Right renal pelvis (tissue), 4 donors: ENCODE measurements at places on chromosomes 5 and 9. TPM values are rescaled to one million over a fixed set of nuclear protein-coding genes. Genes with fewer than 3 reads are reported as not detected.

KIF2A gene
- 46.5 TPM for polyA plus RNA-seq

PIP5K1B gene
- polyA plus RNA-seq, result 7.9 TPM

CAMK2A gene
- 5.2 TPM for polyA plus RNA-seq

MTAP gene
- polyA plus RNA-seq, result 44.6 TPM

IL13 gene
- polyA plus RNA-seq, result not detected

EFNA5 gene
- polyA plus RNA-seq, result 28.5 TPM

C7 gene
- 202 TPM for polyA plus RNA-seq

DMRTA1 gene
- 1.1 TPM for polyA plus RNA-seq

NEUROG1 gene
- not detected for polyA plus RNA-seq

INSL6 gene
- polyA plus RNA-seq, result 0.35 TPM

AGXT2 gene
- 51.2 TPM for polyA plus RNA-seq

- DNase-seq, result no peak
Measured at GRCh38 chr5:38757451-38758245, 88.2 kb upstream of the OSMR start.

- no peak for DNase-seq
Measured at GRCh38 chr9:2634153-2634552, 12.6 kb downstream of the VLDLR start.

- no peak for DNase-seq
Measured at GRCh38 chr5:10634050-10634449, 70.2 kb downstream of the ANKRD33B start.

GRCh38 chr5:158054223-158055110, 195.5 kb upstream of the CLINT1 start:
- DNase-seq, result peak; percentile 35

DNA sequence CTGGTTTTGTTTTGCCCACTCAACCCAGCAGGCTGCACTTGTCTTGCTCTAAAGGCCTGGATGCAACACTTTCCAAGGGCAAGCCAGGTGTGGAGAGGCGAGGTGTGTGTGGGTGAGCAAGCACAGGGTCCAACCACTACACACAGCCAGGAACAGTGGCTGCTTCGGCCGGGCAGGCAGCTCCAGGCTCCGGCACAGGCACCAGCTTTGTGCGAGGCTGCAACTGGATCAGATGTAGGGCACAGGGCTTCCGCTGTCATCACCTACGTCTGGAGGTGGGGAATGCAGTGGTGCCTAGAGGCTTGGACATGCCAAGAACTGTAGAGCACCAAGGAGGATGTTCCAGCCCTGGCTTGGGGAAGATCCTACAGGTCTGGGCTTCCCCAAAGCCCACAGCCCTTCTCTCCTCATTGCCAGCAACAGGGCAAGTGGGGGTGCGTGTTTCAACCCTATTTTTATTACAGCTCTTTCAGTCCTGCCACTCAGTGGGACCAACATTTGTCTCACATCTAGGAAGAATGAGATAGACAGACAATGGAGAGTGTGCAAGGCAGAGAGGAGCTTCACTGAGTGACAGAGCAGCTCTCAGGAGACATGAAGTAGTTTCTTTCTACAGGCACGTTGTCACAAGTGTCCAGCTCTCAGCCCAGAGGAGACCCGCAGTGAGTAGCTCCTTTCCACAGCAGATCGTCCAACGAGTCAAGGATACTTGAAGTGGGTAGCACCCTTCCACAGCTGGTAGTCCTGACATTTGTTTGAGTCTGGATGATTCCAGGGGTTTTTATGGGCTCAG, 622.2 kb downstream of the CDH9 start:
- DNase-seq, result no peak

DNA sequence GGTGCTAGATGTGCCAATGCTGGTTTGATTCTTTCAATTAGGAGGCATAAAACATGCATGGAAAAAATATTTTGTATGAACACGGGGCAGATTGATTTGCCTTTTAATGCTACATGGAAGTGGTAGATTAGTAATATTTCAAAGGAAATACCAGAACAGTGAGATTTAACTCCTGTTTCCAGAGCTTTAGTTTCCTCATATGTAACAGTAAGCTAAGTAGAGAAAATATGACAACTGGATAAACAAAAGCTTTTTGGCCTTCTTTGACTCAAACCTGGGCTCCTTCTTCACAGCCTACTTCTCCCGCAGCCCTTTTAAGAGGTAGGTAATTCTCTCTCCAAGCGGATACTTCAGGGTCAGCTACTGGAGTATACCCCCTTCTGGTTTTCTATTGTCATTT, 254.2 kb upstream of the TRPC7 start:
- DNase-seq, result no peak

GRCh38 chr9:36855448-36856315, 178.4 kb downstream of the PAX5 start:
- no peak for DNase-seq

GRCh38 chr9:128150594-128151308, 1.5 kb downstream of the LCN2 start:
- no peak for DNase-seq

DNA sequence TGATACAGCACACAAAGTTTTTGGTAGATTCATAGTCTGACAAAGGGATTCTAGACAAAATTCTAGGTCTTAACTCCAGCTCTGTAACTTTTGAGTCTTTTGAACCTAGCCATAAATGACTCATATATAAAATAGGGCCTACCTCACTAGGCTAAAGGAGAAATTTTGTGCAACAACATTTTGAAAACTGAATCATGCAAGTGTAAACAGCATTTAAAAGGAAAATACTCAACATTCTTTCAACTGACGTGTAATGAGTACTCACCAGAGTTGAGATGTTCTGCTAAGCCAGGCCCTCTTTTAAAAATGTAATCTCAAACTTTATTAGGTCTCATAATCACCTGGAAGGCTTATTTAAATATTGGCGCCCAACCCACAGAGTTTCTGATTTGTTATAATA, 113.2 kb downstream of the STK32A start:
- DNase-seq, result no peak

- DNase-seq, result no peak
Measured at GRCh38 chr5:115489733-115490132, 54.8 kb downstream of the FEM1C start.

DNA sequence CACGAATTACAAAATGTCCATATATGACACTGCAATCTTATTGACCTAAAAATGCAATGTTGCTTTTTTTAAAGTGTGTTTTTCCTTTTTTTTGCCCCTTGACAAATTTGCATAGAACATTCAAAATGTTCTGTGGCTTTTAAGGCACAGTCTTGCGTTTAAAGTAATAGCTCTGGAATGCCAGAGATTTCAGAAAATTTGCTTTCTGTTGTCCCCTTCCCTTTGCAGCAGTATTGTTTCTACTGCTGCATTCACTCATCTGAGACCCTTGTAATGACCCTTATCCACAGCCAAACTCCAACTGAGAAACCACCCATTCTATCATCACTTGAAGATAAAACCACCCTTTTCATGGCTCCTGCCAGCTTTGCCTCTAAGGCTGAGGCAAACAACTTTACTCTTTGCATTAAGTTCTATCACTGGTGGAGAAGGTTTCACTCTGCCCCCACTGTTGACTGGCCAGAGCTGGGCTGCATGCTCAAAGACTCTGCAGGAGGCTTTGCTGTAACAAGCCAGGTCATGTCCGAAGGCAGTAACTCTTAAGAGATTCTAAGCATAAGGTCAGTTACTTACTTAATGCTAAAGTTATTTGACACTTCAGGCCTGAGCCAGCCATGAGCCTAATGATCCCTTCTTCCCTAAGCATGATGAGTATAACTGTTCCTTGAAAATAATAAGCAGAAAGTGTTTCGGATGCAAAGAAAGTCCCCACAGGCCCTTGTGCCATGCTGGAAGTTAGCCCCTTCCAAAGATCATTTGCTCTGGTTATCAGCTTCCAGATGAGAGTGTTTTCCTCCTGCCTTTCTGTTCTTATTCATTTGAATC, 101.9 kb downstream of the CD180 start:
- no peak for DNase-seq

DNA sequence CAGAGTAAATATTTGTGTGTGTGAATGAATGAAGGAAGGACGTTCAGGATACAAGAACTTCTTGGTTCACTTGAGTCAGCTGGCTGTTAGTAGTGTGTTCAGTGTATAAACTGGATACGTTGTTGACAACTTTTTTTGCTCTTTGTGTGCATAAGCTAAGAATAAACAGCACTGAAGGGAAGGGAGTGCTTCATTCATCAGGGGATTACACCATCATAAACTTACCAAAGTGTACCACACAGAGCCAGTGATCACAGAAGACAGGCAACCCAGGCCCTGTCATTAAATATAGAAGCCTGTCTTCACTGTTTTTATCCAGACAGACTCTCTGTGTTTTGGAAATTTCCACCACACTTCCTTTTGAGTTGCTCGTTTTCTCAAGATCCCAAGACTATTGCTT, 55.5 kb upstream of the MEF2C start:
- DNase-seq, result no peak

- DNase-seq, result no peak
Measured at GRCh38 chr5:23367874-23368273, 139.5 kb upstream of the PRDM9 start.

DNA sequence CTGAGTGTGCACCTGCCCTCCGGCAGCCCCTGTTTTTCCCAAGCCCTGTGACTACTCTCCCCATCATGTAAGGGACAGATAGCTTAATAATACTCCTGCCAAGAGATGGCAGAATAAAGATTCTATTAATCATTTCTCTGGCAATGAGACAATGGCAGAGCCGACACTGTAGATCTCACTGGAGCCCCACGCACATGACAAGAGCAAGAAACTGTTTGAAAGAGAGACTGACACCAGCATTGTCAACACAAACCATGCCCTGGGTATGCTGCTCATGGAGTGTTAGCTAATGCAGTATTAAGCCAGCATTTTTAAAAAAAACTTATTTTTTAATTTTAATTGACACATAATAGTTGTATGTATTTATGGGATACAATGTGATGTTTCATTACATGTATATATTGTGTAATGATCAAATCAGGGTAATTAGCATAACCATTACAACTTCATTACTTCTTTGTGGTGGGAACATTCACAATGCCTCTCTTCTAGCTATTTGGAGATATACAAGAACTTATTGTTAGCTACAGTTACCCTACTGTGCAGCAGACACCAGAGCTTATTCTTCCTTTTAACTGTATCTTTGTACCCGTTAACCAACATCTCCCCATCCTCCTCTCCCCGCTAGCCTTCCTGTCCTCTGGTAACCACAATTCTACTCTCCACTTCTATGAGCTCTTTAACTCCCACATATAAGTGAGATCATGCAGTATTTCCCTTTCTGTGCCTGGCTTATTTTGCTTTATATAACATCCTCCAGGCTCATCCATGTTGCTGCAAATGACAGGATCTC, 31.5 kb upstream of the SEMA4D start:
- no peak for DNase-seq

GRCh38 chr5:30195036-30195435, 998.5 kb upstream of the CDH6 start:
- no peak for DNase-seq

DNA sequence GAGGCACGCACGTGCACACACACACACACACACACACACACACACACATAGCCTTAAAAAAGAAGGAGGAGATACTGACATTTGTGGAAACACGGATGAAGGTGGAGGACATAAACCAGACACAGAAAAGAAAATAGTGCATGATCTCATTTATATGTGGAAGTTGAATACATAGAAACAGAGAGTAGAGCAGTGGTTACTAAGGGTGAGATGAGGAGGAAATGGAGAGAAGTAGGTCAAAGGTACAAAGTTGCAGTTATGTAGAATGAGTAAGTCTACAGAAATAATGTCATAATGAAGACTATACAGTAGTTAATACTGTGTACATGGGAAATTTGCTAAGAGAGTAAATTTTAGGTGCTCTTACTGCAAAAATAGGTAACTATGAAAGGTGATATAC, 412.2 kb upstream of the CDH9 start:
- no peak for DNase-seq

GRCh38 chr5:120446068-120446492, 18.0 kb upstream of the PRR16 start:
- DNase-seq, result no peak

GRCh38 chr5:33526755-33527154, 86.0 kb downstream of the TARS1 start:
- DNase-seq, result no peak

GRCh38 chr5:79025054-79025472, 40.0 kb upstream of the ARSB start:
- peak; percentile 61 for DNase-seq

DNA sequence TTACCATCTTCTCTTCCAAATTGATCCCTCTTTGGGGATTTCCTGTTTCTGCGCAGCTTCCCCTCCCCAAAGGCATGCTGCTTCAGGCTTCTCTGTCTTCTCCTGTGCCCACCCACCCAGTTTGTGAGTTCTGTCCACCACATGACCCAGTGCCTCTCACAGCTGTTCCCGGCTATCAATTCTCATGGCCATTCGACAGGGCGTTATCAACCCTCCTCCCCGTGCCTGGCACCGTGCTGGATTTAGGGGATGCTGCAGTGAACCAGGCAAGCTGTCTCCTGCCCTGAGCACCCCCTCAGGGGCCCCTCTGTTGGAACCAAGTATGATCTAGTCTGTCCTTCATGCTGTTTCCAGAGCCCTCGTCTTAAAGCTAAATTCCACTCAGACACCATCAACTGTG, 38.7 kb downstream of the COL23A1 start:
- DNase-seq, result no peak

- DNase-seq, result no peak
Measured at GRCh38 chr9:112186695-112187094, 11.6 kb upstream of the SUSD1 start.

DNA sequence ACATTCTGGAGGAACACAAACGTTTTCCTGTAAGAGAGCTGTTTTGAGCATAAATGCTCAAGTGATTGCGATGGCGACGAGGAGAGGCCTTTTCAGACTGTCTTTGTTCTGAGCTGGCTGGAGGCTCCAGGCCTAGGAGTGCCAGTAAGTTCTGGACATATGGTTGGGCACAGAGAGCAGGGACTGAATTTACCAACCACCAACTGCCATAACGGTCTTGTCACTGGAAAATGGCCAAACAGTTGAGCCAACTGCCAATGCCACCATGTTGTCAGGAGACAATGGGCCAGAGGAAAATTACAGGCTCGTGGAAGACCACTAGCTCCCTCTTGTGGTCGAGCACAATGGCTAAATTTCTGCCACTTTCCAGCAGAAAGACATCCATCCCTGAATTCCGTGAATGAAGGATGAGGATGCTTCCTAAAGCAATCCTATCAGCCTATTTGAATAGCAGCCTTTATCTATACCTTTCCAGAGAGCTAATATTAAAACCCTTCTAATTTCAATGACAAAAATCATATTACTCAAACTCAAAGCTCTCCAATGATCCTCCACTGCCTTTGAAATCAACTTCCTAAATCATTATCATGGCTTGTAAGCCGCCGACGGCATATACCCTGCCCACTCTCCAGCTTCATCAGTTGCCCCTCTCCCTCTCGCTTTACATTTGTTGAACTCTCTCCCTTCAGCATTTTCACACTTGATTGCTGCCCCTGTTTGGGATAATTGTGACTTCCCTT, 66.9 kb upstream of the GLIS3 start:
- no peak for DNase-seq

GRCh38 chr5:80837679-80838078, 122.5 kb upstream of the RASGRF2 start:
- DNase-seq, result no peak

- no peak for DNase-seq
Measured at GRCh38 chr5:142939006-142939405, 168.8 kb downstream of the ARHGAP26 start.

DNA sequence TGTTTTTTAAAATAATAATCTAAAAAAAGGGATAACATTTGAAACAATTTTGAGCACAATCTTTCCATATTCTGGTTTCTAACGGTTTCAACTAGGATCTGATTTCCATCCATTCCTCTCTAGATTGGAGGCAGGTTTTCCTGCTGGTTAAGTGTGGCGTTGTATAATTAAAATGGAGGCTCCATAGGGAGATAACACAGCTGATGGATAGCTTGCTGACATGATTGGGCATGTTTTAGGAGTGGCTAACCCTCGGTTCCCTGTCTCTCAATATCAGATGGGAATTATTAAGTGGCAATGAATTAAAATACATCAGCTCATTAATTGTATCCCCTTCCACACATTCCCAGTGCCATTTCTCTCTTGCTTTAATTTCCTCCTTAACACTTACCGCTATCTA, 209.0 kb downstream of the ALDH1A1 start:
- no peak for DNase-seq
